Right cardiac atrium (tissue), 5 donors: ENCODE measurements at places on chromosomes 16 and 17.

DNA sequence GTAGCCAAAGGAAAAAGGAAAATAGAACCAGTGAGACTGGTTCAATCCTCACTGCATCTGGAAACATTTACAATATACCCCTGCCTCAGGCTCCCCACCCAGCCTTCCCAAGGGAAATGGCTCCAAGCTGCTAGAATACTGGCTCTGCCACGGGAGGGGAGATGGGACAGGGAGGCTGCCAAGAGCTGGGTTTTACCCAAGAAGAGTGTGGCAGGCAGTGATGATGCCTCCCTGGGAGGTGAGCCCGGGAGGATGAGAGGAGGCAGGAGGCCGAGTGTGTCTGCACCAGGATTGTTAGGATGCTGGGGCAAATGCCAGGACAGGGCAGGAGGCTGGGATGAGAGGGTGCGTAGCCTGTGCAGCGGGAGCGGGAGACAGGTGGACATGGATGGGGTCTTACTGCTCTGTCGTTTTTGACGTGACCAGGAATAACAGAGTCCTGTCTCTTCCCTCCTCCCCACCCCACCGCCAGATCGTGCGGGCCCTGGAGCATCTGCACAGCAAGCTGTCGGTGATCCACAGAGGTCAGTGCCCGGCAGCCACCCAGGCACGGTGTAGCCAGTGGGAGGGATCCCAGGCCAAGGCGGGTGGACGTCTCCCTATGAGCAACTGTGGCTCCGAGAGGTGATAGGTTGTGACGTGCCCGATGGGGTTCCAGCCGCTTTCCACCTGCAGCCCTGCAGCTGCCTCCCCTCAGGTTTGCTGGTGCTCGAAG, 18.4 kb downstream of the MAP2K3 start:
- peak; percentile 53 for DNase-seq

GRCh38 chr17:79485419-79485985, 125.3 kb downstream of the RBFOX3 start:
- no peak for DNase-seq

- DNase-seq, result peak; percentile 74
Measured at GRCh38 chr17:42618442-42619150, 9.1 kb downstream of the TUBG1 start.

GRCh38 chr16:77660311-77660710, 62.0 kb upstream of the NUDT7 start:
- DNase-seq, result no peak

DNA sequence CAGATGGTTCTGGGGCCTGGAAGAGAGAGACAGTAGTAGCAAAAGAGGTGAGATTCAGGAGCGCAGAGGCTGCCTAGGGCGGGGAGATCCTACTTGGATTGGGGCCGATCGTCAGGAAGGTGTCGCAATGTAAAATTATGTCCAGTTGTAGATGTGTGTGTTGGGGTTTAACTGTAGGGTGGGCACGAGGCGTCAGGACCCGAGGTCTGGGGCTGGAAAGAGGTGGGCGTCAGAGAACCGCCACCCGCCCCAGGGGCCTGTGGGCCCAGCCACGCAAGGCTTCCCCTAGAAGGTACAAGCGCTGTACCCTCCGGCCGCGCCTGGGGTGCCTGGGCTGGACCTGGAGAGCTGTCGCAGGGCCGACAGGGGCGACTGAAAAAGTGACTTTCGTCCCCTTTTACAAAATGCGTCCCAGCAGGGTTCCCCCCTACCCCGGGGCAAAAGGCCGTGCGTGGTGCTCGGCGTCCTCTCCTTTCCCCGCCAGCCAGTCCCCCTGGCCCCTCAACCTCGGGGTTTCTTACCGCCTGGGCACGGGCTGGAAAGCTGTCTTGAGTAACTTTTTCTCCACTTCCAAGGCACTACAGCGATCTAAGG, 2.8 kb downstream of the IRX3 start:
- peak; percentile 27 for DNase-seq

- DNase-seq, result no peak
Measured at GRCh38 chr16:10667239-10667638, 27.5 kb downstream of the TEKT5 start.

GRCh38 chr17:7329997-7330637, 982 bp upstream of the NEURL4 start:
- peak; percentile 79 for DNase-seq

GRCh38 chr17:33049781-33050414, 58.3 kb downstream of the SPACA3 start:
- DNase-seq, result peak; percentile 28

- DNase-seq, result no peak
Measured at GRCh38 chr17:42598905-42599304, 10.3 kb downstream of the RETREG3 start.

GRCh38 chr17:48529683-48530009, 1.2 kb downstream of the HOXB1 start:
- no peak for DNase-seq

DNA sequence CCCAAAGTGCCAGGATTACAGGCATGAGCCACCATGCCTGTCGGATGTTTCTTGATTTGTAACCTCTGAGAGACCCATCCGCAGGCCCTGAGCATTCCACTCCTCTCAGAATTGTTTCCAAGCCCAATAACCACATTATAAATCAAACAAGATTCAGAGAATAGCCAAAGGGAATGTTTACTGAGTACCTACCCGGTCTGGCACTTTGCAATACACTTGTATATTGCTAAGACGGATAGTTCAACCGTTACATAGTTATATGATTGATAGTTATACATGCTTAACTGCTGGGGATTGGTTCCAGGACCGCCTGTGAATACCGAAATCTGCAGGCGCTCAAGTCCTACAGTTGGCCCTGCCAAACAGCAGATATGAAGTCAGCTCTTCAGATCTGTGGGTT, 3.0 kb upstream of the KAT8 start:
- DNase-seq, result no peak

GRCh38 chr17:40108970-40109824, 8.8 kb upstream of the NR1D1 start:
- no peak for DNase-seq

- no peak for DNase-seq
Measured at GRCh38 chr16:80812593-80812992, 8.2 kb upstream of the CDYL2 start.

GRCh38 chr17:55536205-55536604, 25.0 kb upstream of the SMIM36 start:
- DNase-seq, result no peak

GRCh38 chr17:16926571-16927451, 45.1 kb downstream of the TNFRSF13B start:
- no peak for DNase-seq

DNA sequence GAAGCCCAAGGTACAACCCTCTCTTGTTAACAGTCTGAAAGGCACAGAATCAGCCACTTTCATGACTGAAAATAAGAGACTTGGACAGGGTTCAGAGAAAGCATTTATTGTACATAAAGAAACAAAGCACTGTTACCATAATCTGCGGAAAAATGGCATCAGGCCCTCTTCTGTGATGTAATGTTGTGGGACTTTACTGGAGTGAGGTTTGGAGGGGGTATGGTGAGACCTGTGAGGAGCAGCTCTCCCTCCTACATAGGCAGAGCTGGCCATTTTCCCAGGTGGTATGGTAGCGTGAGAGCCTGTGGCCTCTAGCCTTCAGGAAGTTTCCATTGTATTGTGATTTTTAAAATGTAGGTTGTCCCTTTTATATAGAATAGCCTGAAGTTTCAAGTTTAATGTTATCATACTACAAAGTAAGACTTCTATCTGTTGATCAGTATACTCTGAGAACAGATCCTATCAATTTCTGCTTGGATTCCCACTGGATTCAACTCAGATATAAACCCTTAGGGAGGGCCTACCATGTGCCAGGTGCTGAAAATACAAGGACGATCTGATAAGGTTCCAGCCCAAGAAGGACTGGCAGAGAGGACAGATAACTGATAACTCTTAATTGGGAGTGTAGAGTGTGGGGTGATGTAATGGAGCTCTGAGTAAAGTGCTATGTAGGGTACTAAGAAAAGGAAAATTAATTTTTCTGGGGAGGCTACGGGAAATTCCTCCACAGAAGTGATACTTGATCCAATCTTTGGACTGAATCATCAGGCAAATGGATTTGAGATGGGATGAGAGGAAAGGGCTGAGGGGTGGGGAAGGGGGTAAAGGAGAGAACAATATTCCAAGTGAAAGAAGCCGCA, 4.1 kb upstream of the YPEL2 start:
- DNase-seq, result no peak

- DNase-seq, result no peak
Measured at GRCh38 chr16:2009164-2009711, 383 bp downstream of the ZNF598 start.

- DNase-seq, result no peak
Measured at GRCh38 chr17:10071141-10071540, 127.3 kb downstream of the GAS7 start.

DNA sequence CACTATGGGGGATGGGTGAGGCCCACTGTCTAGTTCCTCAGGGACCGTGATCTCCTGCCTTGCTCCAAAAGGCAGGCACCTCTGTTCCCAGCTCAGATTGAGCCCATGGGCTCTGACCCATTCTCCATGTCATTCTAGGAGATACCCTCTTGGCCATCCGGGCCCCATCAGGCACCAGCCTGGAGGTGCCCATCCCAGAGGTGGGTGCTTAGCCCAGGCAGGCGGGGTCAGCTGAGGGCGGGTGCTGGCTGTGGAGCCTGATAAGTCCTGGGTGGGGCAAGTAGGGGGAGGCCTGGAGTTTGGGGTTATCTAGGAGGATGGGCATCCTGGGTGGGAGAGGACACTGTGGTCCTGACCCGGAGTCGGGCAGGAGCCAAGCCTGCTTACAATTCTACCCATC, 2.3 kb downstream of the E2F4 start:
- peak; percentile 49 for DNase-seq

GRCh38 chr17:49638818-49639217, 39.1 kb downstream of the SPOP start:
- no peak for DNase-seq

- no peak for DNase-seq
Measured at GRCh38 chr16:64823481-64824075, 298.3 kb downstream of the CDH11 start.

GRCh38 chr16:17379121-17379571, 91.6 kb downstream of the XYLT1 start:
- DNase-seq, result peak; percentile 41

- DNase-seq, result peak; percentile 76
Measured at GRCh38 chr17:76506408-76507345, 5.5 kb upstream of the RHBDF2 start.

DNA sequence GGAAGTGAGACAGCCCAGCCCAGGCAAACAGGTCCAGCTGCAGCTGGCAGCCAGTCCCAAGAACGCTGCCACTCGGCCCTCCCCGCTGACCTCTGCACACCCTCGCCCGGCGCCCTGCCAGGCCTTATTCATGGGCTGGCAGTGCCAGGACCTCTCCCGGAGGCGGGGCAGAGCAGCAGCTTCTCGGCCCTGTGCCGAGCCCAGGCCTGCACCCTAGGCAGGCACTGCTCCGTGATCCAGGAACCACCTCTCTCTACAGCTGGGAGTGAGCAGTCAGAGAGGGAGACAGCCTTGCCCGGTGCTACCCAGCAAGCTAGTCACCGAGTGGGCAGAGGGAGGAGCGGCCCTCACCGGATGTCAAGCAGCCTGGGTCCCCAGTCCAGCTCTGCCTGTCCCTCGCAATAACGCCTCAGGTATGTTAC, 79.9 kb upstream of the CBX4 start:
- DNase-seq, result peak; percentile 92

DNA sequence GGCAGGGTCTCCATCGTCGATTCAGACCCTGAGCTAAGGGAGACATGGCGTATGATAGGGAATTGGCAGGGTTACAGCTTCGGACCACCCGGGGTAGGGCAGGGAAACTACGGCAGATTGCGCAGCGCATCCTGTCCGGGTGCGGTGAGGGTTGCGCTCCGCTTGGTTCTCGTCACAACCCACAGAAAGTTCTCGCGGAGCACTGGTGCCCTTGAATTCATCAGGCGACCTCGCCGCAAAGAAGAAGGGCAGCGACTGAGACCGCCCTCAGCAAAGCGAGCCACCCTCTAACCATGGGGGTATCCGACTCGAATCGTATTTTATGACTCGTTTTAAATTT, 1.2 kb downstream of the HS3ST3B1 start:
- peak; percentile 71 for DNase-seq

DNA sequence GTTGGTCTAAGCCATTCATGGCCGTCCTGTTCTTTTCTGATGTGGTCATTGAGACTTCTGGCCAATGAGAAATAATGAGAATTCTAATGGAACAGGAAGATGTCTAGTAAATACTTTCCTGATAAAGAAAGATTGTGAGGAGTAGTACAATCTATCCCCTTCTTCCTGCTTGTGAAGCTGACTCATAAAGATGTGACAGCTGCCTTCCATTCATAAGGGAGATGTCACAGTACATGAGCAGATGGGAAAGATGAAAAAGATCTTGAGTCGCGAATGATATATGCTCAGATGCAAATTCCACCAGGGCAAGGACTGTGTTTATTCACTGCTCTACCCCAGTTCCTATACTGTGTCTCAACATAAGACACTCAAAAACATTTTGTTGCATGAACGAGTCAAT, 111.7 kb upstream of the FOXF1 start:
- no peak for DNase-seq
